ENCODE measurements at places on chromosomes 5 and 9. TPM values are rescaled to one million over a fixed set of nuclear protein-coding genes. Genes with fewer than 3 reads are reported as not detected.

ADGRD2 gene
- not detected for total RNA-seq

KLHL9 gene
- total RNA-seq: 21.2 TPM

ORM2 gene
- not detected for total RNA-seq

FCN2 gene
- not detected for total RNA-seq

KCNMB1 gene
- not detected for total RNA-seq

DNA sequence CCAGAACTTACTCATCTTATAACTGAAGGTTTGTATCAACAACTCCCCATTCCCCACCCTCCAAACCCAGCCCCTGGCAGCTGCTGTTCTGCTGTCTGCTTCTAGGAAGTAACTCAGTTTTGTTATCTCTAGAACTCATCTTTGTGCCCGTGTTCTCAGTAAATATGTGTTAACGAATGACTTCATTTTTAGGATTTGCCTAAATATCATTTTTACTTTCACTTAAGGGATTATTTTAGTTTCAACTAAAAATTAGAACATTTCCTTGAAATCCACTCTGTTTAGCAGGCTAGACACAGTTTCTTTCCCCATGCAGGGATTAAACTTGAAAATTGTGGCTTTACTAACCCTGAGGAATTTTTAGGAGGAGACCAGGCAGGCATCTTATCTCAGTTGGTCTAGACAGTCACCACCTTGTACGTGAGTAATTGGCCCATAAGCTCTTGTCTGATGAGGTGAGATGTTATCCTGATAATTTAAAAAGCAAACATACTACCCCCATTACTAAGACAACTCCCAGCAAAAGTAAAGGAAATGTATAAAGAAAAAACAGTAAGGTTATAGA lies 68.2 kb upstream of the TNFAIP8 start:
- peaks cover 89% of the 10 kb centered on the region for H3K4me1 ChIP-seq
- H3K27me3 ChIP-seq: no peaks in the 10 kb centered on the region
- peak; percentile 64 for DNase-seq
- peak overlapping the region; percentile 69 for H3K4me3 ChIP-seq

GRCh38 chr5:41707853-41708603 lies 162.2 kb downstream of the OXCT1 start:
- H3K27me3 ChIP-seq: peaks cover 31% of the 10 kb centered on the region
- H3K27ac ChIP-seq: no peak overlapping the region
- no peak overlapping the region for H3K4me3 ChIP-seq
- no peak for DNase-seq
- no peaks in the 10 kb centered on the region for H3K36me3 ChIP-seq

GRCh38 chr5:178323541-178323865 lies 90.9 kb upstream of the PHYKPL start:
- no peaks in the 10 kb centered on the region for H3K27me3 ChIP-seq
- H3K36me3 ChIP-seq: no peaks in the 10 kb centered on the region
- H3K4me3 ChIP-seq: no peak overlapping the region
- no peak overlapping the region for H3K27ac ChIP-seq

DNA sequence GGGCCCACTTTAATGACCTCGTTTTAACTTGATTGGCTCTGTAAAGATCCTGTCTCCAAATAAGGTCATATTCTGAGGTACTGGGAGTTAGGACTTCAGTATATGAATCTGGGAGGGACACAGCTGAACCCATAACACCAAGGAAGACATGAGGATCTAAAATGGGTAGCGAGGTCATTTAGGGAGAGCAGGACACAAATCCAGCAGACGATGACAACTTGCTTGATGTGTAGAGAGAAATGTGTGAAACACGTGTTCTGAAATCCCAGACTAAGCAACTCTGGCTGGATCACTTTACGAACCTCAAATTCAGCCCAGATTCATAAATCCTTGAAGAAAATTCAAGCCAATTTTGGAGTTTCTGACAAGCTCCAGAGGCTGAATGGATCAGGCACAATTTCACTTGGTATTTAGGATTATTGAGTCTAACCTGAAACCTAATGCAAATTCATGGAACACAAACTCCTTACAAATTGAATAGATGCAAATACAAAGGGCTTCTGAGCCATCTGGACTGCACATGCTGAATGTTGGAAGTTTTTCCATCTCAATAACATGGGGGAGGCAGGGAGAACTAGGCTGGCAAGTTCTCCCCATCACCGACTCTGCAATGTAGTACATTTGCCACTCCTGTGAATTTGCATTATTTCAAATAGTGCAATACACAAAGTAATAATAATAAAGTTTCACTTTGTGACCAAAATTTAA lies 74.0 kb upstream of the SLC30A5 start:
- no peak overlapping the region for H3K27ac ChIP-seq
- no peaks in the 10 kb centered on the region for H3K36me3 ChIP-seq
- no peaks in the 10 kb centered on the region for H3K4me1 ChIP-seq
- peaks cover 18% of the 10 kb centered on the region for H3K27me3 ChIP-seq
- DNase-seq: no peak
- no peak overlapping the region for H3K4me3 ChIP-seq

GRCh38 chr5:169301386-169301934 lies 521 bp upstream of the SLIT3 start:
- no peak overlapping the region for H3K4me3 ChIP-seq
- no peak overlapping the region for H3K27ac ChIP-seq
- peaks cover 5% of the 10 kb centered on the region for H3K4me1 ChIP-seq
- DNase-seq: no peak

DNA sequence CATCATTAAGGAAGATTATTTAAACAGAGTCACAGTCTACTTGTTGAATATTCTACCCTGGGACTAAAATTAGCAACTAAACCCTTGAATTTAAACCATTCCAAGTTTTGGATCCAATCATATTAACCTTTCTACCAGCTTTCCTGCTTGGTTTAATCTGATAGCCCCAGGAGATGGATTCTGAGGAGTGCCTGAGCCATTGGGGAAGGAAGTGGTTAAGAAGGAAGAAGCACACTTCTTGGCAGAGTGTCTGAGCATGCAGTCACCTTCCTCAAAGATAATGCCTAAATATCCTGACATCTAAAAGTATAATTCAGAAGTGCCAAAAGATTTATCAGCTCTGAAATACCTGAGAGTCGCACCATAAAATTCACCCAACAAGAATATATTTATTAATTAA lies 74.1 kb upstream of the SNCAIP start:
- no peak for DNase-seq
- H3K4me1 ChIP-seq: no peaks in the 10 kb centered on the region
- no peak overlapping the region for H3K27ac ChIP-seq

DNA sequence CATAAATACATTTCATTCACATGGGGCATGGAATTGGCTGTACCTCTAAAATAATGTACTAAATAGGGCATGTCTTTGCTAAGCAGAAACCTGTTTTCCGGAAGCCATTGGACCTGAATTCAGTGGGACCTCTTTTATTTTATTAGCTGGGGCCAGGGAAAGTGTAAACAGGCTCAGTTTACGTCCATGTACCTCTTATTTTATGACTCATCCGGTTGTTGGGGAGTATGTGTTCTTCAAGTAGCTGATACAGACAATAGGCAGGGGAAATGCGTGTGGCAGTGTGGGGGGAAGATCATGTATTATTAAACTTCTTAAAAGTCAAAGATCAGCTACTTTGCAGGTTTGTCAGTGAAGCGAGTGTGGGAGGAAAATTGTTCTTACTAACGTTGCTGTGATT lies 1.4 kb upstream of the GDNF start:
- H3K4me1 ChIP-seq: peaks cover 31% of the 10 kb centered on the region
- peaks cover 83% of the 10 kb centered on the region for H3K27me3 ChIP-seq
- H3K4me3 ChIP-seq: no peak overlapping the region
- no peaks in the 10 kb centered on the region for H3K36me3 ChIP-seq

DNA sequence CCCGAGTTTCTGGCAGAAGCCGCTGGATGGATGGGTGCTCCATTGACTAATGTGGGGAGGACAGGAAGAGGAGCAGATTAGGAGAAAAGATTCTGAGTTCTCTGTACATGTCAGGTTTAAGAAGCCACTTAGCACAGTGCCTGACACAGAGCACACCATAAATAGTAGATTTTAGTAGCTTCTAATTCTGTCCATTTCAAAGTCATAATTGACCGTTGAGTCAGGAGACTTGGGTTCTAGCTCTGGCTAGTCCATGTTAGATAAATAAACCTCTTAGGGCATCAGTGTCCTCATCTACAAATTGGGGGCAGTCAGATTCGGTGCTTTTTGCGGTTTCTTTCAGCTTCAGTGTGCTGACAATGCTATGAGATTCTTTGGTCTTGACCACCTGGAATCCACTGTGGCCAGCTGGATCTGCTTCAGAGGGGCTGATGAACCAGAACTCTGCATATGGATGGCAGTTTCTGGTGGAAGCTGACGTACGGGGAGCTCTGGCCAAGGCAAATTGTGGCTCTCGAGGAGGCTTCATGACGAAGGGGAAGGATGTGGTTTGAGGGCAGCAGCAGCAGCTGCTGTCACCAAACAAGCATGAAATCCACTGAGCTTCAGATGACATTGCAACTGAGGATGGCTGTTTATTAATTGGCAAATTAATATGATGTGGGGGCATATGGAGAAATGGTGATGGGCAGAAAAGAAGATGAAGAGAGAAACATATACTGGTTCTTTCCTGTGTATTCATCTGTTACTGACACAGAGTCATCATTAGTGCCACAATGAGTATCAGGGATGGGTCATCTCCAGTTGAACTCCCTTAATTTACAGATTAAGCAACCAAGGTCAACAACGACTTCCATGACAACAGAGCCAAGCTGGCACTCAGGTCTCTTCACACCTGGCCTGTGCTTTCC lies 134.4 kb downstream of the AOPEP start:
- peaks cover 4% of the 10 kb centered on the region for H3K36me3 ChIP-seq
- H3K4me1 ChIP-seq: peaks cover 40% of the 10 kb centered on the region
- H3K4me3 ChIP-seq: peak overlapping the region; percentile 51
- H3K27ac ChIP-seq: peak overlapping the region; percentile 92
- peak; percentile 93 for DNase-seq

GRCh38 chr9:104367507-104367906 lies 136.6 kb upstream of the OR13F1 start:
- no peaks in the 10 kb centered on the region for H3K4me1 ChIP-seq
- H3K36me3 ChIP-seq: no peaks in the 10 kb centered on the region
- DNase-seq: no peak

GRCh38 chr9:130265431-130266235 lies at the start of gene HMCN2:
TSS of gene HMCN2 (plus strand) at chr9:130265760. CDS start at chr9:130265879, 119 bp downstream.
- DNase-seq: no peak
- H3K4me1 ChIP-seq: no peaks in the 10 kb centered on the region
- H3K4me3 ChIP-seq: no peak within 1 kb of the TSS
- H3K36me3 ChIP-seq: no peaks in the 10 kb centered on the region
- H3K27me3 ChIP-seq: peaks cover 85% of the 10 kb centered on the region
- no peak within 1 kb of the TSS for H3K27ac ChIP-seq

Data from activated CD8-positive, alpha-beta memory T cell treated with anti-CD3 and anti-CD28 coated beads, Interleukin-2, amount 10 ng/mL, durations not matched to agents 7 days and 5 days (primary cell).